Type B pancreatic cell (in vitro differentiated cells): ENCODE measurements at places on chromosomes 13 and 19.

DNA sequence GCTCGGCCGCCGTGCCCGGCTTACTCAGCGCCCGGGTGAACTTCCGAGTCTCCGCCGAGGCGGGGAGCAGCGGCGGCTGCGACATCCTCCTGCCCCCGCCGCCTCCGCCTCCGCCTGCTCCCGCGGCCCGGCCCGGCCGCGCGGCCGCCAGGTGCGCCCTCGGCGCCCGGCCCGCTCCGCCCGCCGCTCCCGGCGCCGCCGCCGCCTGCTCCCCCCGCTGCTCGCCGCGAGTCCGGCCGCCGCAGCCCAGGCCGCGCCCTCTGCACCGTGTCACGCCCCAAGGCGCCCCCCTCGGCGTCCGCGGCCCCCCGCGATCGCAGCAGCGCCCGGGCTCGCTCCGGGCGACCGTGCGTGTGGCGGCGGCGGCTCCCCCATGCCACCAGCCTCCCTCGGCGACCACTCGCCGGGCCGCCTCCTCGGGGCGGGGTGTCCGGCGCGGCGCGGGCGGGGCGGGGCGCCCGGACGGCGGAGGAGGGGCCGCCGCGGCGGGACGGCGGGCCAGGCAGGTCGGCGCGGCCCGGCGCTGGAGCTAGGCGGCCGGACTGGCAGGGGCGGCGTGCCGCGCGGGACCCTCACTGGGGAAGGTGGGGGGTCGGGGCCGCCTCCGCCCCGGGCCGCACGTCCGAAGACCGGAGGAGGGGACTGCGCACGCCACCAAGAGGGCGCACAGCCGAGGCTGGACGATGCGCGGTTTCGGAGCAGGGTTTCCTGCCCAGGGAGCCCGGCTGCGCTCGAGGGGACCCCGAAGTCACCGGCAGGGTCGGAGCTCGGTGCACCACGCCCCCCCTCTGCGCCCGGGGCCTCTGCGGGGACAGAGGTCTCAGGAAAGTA, 108.6 kb upstream of the DOCK9 start:
- no peak overlapping the region for H3K27ac ChIP-seq
- H3K27me3 ChIP-seq = peaks cover 28% of the 10 kb centered on the region
- H3K36me3 ChIP-seq = no peaks in the 10 kb centered on the region
- peak overlapping the region; percentile 89 for H3K4me3 ChIP-seq
- no peak for DNase-seq

DNA sequence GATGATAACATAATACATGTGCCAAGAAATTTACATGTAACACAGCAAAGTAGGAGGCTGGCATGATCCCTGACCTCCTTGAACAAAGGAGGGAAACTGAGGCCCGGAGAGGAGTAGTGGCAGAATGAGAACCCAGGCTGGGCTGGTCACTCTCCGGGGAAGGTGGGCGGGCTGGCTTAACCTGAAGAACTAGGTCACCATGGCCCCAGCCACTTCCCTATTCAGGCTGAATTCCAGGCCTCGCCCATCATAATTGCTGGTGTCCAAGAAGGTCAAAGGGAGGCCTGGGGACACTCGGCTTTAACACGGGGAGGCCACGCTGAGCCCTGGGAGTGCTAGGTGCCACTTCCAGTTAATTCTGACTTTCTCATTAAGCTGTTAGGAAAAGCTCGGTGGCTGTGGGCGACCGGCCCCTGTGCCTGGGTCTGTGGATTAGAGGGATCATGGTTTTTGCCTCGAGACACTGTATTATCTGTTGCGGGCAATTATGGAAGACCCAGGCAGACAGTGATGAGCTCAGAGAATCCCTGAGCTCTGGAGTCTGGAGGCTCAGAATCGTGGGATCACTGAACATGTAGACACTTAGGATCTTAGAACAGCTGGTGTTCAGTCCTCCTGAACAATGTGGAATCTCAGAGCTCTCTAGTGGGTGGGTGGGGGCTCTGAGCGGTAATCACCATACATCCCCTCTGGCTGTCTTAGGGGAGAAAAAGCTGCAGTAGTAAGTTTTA, 5.0 kb upstream of the TINCR start:
- no peak for DNase-seq
- H3K36me3 ChIP-seq = peaks cover 3% of the 10 kb centered on the region
- H3K4me1 ChIP-seq = peaks cover 15% of the 10 kb centered on the region
- H3K4me3 ChIP-seq = peak overlapping the region; percentile 59
- H3K27me3 ChIP-seq = peaks cover 12% of the 10 kb centered on the region
- peak overlapping the region; percentile 80 for H3K27ac ChIP-seq

- H3K36me3 ChIP-seq = peaks cover 9% of the 10 kb centered on the region
- H3K4me1 ChIP-seq = no peaks in the 10 kb centered on the region
- no peaks in the 10 kb centered on the region for H3K27me3 ChIP-seq
- no peak overlapping the region for H3K27ac ChIP-seq
Measured at GRCh38 chr19:2016041-2016807, 710 bp upstream of the BTBD2 start.

DNA sequence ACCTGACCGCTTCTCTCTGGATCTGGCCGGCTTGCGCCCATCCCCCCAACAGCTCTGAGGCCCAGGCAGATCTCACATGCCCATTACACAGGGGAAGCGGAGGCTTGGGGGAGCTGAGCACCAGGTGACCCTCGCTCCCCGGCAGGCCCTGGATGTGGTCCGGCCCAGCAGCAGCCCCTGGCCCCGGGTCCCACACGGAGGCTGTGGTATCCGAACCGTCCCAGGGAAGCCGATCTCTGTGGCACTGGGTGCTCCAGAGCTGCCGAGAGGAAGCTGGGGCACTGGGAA, 27.7 kb downstream of the SBNO2 start:
- peaks cover 19% of the 10 kb centered on the region for H3K36me3 ChIP-seq
- no peak overlapping the region for H3K27ac ChIP-seq
- H3K4me1 ChIP-seq = no peaks in the 10 kb centered on the region
- H3K4me3 ChIP-seq = no peak overlapping the region
- DNase-seq = no peak
- no peaks in the 10 kb centered on the region for H3K27me3 ChIP-seq

DNA sequence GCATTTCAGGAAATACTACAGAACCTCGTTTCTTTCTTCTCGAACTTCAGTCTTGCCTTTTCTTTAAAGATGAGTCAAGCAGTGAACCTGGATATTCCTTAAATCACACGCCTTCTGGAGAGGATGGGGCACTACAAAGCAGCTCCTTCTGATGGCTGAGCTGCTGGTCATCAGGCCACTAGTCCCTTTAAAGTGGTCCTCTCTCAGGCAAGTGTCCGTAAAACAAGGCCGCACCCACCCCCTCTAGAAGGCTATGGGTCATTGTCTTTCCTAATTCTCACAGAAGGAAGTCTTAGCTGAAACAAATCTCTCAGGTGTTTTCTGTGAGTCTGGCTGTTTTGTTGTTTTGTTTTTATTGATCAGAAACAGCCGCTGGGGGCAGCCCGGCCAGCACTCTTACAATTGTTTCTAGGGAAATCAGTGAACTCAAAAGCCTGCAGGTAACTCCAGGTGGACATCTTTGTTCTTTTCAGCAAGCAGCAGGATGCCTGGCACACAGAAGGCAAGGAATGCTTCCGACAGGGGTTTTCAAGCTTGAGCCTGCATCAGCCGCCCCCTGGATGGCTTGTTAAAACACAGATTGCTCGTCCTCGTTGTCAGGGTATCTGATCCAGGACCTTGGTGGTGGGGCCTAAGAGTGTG, 45.4 kb downstream of the MBNL2 start:
- peak overlapping the region; percentile 65 for H3K4me3 ChIP-seq
- peaks cover 48% of the 10 kb centered on the region for H3K4me1 ChIP-seq
- H3K27ac ChIP-seq = peak overlapping the region; percentile 59
- no peak for DNase-seq

DNA sequence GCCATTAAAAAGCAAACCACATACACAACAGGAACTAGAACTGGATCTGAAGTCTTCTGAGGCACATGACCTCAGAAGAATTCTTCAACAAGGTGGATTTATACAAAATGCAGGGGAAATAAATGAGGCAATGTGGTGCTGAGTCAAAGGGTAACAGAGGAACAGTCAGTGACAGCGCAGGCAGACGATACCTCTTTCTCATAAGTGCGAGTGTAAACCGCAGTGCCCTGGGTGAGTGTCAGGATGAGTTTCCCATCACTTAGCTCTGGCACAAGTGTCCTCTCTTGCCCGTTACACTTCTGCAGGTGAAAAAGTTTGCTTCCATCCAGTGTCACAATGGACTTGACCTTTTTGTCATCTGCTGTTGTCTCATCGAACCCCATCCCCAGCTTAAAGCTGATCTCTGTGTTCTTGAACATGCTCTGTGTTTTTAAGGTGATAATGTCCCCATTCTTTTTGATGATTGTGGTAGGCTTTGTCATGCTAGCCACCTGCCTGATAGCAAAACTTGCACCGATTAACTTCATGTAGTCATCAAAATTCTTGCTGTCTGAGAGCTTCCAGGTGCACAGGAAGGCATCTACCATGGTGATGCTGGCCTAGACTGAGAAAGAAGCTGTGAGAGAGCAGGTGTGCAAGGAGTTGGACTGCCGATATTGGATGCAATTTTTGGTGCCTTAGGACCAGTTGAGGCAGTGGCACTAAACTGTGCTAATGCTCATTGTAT, 97.3 kb downstream of the AKAP11 start:
- DNase-seq = no peak
- peaks cover 3% of the 10 kb centered on the region for H3K27me3 ChIP-seq
- H3K27ac ChIP-seq = no peak overlapping the region
- peaks cover 4% of the 10 kb centered on the region for H3K4me1 ChIP-seq
